Activated T-helper 1 cell treated with anti-CD3 and anti-CD28 coated beads, Interleukin-2, amount 50 U/mL, for 16 hours (primary cell): ENCODE measurements at places on chromosomes 4 and X.

- no peak for DNase-seq
Measured at GRCh38 chr4:174320494-174321199, 36.9 kb downstream of the CEP44 start.

GRCh38 chrX:13750812-13751211 lies 16.3 kb downstream of the OFD1 start:
- DNase-seq, result no peak

DNA sequence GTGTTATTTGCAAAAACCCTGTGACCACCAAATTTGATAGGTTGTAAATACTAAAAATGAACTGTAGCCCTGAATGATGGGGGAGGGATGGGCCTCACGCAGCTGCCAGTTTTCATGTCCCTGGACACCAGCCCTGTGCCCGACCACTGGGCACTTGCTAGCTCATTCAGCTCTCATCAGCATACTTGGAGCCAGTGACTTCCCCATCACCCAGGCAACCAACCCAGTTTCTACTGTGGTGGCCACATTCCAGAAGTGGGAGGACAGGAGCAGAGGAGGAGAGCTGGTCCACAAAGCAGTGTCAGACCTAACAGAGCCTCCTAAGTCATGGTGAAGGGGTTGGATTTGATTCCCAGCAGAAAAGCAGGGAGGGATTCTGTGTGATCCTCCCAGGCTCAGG lies 128.2 kb downstream of the CPEB2 start:
- no peak for DNase-seq

DNA sequence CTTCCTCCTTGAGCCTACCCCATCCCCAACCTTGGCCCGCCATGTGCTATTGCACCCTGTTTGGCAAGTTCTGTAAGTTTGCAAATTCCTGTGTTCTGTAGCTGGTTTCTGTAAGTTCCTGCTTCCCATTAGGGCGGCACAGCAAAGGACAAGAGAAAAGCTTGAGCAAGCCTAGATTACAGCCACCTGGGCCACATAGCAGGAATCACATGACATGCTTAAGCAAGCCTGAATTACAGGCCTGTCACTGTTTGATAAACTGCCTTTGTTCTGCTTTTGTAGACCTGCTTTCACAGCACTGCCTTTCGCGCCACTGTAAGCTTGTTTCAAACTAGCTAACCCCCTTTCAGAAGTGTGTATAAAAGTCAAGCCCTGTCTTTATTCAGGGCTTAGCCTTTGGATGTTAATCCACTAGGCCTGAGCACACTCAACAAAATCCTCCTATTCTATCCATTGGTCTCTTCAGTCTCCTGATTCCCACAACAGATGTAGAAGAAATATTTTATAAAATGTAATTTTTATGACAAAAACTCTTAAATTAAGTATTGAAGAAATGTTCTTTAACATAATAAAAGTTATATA lies 906.8 kb upstream of the NDST4 start:
- no peak for DNase-seq

- no peak for DNase-seq
Measured at GRCh38 chrX:111507933-111508332, 3.5 kb upstream of the SERTM2 start.

DNA sequence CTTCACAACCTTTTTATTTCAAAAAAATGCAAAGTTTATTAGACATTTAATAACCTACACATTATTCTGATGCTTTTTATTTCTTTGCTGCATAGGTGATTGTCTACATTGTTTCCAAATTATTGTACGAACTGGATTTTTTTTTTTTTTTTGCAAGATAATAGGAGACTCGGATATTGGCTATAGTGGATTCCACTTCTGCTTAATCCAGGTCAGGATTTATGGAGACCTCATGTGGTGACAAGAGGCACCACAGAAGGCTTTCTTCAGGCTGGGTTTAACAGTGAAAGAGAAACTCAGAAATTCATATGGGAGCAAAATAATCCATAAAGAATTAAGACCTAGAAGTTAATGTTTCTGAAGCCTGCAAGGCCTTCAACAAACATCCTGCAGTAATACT lies 2.4 kb upstream of the SLIT2 start:
- DNase-seq, result no peak

- DNase-seq, result no peak
Measured at GRCh38 chrX:19740744-19741143, 146.7 kb downstream of the SH3KBP1 start.

DNA sequence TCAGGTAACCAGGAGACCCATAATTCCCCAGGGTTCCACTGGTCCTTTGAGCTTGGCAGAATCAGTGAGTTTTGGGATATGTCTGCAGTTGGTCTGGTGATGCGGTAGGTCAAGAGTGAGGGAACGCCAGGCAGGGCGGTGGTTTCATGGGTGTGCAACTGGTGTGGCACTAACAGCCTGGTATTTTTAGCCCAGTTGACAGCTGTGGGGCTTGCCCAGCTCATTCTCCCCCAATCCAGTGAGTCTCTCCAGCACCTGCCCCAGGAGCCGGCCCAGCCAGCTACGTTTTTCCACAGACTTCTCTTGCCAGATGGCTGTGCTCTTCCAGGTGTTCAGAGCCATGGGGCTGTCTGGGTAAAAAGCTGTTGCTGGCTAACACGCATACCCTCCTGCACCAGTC lies 1019.9 kb downstream of the CCSER1 start:
- no peak for DNase-seq

DNA sequence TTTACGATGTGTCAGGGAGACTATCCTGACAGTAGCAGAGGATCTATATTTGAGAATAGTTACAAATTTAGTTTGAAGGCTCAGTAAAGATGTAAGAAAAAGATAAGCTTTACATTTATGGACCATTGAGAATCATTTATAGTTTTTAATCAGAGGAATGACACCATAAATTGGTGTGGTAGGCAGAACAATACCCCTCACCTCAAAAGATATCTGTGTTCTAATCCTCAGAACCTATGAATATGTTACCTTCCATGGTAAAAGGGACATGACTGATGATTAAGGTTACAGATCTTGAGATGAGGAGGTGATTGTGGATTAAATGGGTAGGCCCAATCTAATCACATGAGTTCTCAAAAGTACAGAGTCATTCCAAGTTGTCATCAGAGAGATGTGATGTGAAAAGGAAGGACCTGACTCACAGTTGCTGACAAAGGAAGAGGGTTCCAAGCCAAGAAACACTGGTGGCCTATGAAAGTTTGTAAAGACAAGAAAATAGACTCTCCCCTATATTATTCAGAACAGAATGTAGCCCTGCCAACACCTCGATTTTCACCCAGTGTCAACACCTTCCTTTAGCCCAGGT lies 27.0 kb downstream of the EREG start:
- no peak for DNase-seq

GRCh38 chrX:53711436-53711835 lies 24.9 kb upstream of the HUWE1 start:
- no peak for DNase-seq
